ENCODE measurements at places on chromosomes 11 and 22. TPM values are rescaled to one million over a fixed set of nuclear protein-coding genes. Genes with fewer than 3 reads are reported as not detected.

DNA sequence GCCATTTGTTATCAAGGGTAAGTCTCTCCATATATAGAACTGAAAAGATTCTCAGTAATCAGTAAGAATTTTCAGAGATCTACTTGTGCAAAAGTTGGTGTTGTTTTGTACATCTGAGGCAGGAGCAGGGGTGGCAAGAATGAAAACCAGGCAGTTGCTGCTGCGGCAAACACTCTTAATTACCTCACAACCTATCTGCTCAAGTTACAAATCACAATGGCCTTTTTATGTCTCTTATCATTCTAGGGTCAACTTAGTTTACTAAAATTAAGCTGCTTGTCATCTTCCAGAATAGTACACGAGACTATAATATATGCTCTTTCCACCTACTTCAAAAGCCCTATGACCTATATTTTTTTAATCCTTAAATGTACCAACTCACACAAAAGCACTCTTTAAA lies 14.3 kb upstream of the FSHB start:
- no peak for DNase-seq

DNA sequence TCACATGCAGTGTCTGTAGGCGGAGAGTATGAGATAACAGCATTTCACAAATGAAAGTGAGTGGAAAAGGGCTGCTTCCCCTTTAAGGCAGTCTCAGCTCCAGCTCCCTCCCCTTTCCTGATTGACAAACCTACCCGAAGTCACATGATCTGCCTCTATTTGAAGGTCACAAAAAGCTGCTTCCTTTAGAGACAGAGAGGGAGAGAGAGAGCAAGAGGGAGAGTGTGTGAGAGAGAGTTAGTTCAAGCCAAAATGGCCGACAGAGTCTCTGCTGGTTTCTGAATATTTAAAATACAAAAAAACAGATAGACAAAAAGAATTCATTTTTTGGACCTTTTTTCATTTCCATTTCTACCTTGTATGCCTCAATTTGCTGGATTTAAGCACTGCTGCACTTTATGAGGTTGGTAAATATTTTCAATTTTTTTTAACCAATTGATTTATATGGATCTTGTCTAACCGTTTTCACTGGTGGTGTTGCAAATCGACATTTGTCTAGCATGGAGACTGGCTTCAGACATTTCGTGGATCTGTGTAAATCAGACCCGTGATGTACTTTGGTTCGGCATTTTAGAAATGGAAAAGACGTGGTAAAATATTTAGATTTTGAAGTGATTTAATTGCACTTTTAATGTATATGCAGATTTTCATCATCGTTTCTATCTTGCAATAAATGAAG lies at the start of gene TNRC6B:
Gene TNRC6B (plus strand): TSS at position 188 of the 679 bp plus-strand sequence. CDS start 211 bp downstream, at position 399.
- peak; percentile 93 for DNase-seq

DNA sequence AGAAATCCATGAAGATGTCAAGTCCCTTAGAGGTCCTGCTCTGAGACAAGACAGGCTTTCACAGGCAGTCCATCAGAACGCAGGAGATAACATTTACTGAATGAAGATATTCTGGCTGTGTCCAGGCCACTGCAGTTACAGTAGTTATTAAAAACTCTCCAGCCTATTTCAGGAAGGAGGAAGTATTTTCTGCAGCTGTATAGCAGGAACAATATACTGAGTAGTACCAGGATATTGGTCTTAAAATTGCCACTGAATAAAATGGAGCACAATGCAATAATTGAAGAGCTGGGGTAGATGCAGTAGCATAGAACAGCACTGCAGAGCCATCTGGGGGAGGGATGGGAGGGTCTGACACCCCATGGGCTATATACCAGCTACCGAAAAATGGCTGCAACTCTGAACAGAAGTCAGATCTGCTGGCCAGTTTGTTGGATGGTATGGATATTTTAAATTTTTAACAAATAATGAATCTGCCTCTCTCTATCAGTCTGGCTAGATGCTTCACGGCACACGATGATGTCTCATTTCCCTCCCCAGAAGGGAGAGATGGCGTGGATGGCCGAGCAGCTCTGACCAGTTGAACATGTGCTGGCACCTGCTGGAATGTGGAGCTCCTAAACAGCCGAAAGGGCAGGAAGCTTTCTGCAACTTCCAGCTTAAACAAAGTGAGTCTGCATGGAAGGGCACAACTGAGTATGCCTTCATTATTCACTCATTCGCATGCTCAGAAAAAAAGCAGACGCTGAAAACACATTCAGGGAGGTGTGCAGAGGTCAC lies 342.1 kb upstream of the SYN3 start:
- no peak for DNase-seq

The ALDH3B1 gene
- 0.81 TPM for polyA plus RNA-seq

GRCh38 chr11:28038775-28039174 lies 69.2 kb downstream of the KIF18A start:
- no peak for DNase-seq

- DNase-seq: peak; percentile 70
Observed at GRCh38 chr11:35615921-35616900, 2.0 kb upstream of the FJX1 start.

The OTOG gene
- not detected for polyA plus RNA-seq

DNA sequence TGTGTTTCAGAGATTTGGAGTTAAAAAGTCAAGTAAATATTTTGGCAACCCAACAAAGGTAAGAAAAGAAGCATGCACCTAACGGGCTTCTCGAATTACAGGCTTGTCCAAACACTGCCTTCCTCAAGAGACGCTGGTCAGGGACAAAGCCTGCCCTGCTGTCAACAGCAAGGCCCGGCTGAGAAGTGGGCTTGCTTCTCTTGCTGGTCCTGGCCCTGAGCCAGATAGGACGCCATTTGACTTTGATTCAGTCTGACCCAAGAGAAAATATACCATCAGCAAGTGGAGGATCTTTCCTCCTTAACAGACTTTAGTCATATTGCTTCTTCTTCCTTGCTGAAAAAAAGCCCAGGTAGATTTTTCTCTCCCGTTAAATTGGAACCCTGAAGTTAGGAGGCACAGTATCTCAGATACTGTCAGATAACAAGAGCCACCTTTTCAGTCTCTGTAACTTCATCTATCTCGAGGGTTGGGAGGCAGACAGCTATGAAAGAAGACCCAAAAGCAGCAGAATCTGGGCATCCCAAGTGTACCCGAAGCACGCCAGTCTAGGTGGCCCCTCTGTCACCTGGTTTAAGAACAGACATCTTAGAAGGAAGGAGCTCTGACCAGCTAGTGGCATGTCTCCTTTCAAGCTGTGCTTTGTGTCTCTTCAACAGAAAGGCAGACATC lies 57.5 kb downstream of the C22orf31 start:
- no peak for DNase-seq

The SDHAF2 gene
- polyA plus RNA-seq: 60.8 TPM

GRCh38 chr11:121105481-121106195 lies 4.6 kb downstream of the TECTA start:
- DNase-seq: no peak

DNA sequence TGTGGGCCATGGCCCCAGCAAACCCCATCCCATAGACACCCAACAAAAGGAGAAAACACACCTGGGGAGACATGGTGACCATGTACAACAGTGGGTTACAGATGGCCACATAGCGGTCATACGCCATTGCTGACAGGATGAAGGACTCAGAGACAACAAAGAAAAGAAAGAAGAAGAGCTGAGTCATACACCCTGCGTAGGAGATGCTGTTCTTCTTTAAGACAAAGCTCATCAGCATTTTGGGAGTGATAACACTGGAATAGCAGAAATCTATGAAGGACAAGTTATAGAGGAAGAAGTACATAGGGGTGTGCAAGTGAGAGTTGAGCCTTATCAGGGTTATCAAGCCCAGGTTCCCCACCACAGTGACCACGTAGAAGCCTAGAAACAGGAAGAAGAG lies 4.9 kb downstream of the OR8B8 start:
- DNase-seq: no peak

DNA sequence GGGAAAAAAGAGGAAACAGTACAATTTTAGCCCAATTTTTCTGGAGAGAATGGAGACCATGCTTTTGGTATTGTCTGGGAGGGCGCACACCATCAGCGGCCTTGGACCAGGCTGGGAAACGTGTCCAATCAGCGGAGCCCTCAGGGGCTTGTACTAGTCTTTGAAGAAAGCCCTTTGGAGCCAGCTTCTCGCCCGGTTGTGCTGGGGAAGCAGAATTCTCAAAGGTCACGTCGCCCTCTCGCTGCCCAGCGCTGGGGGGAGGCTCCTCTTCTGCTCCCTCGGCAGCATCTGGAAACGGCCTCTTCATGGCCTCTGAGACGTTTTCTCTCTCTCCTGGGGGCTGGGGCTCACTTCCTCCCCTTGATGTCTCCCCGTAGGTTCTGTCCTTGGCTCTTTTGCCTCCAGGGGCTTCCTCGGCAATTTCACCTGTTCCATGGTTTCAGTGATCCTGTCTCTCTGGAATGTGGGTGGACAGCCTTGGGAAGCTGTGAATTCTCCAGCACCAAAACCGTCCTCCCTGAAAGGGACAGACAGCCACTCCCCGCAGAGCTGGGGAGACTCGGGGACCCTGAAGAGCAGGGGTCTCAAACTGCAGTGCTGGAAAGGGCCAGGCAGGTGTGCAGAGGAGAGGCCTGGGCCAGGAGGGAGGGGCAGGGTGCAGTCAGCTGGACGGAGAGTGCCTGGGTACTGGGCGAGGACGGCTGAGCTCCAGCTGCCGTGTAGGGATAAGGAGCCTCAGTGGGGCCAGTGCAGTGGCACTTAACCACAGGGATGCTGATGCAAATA lies 80.2 kb downstream of the RPS6KA4 start:
- DNase-seq: no peak

DNA sequence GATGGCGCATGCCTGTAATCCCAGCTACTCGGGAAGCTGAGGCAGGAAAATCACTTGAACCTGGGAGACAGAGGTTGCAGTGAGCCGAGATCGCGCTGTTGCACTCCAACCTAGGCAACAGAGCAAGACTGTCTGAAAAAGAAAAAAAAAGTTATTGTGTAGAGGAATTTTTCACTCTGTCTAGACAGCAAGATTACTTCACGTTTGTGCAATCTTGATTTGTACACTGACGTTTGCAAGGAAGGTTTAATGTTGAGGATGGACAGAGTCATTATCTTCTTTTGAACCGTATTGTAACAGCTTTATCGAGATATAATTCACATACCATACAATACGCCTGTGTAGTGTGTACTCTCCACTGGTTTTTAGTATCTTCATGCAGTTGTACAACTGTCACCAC lies 3.7 kb downstream of the CTTN start:
- no peak for DNase-seq

The OR2AG2 gene
- polyA plus RNA-seq: not detected

- DNase-seq: no peak
Observed at GRCh38 chr11:3074912-3075589, 17.8 kb upstream of the CARS1 start.

DNA sequence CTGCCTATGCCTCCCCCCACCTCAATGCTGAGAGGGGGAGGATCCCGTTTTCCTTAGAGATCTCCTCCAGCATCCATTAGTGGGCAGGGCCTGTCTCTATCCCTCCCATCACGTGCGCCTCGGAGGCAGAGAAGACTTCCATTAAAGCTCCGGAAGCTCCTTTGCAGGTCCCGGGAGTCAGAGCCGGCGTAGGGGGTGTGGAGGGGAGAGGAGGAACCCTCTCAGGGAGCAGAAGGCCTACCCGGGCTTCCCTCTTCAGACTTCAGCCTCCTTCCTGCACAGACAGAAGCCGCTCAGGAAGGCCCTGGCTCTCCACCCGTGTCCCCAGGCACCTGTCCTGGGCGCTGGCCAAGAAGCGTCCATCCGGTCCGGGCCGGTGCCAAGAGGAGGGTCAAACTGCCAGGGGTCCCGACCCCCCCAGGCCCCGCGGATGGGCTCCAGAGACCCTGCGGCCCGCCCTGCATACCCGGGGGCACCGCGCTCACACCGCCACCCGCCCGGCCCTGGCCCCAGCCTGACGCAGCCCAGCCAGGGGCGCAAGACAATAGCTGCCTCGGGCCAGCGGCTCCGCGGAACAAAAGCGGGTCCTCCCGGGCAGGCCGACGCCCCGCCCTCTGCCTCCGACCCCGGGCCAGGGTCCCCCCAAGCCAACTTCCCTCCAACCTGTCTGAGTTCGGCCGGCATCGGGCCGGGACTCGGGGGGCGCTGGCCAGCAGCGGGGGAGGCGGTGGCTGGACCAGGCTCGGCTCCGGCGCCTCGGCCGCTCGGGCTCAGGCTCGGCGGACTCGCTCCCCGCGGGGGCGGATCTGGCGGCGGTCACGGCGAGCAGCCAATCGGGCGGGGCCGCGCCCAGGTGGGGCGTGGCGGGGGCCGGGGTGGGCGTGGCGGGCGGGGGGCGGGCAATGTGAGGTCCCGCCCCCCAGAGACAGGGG lies 29.9 kb downstream of the ARVCF start:
- peak; percentile 78 for DNase-seq

DNA sequence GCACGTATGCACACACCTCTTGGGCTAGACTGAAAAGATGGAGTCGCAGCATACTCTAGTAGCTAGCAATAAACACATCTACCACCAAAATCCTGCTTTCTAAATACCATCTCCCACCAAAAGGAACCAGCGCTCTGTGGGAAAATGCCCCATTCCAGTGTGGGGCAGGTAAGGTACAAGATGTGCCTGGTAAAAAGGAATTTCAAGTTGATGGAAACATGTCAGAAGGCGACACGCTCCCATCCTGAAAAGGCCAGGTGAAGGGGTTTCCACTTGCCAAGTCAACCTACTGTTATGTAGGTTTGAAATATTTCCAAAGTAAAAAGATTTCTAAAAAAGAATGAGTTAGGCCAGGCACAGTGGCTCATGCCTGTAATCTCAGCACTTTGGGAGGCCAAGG lies 8.8 kb downstream of the DGCR2 start:
- DNase-seq: no peak

The PTDSS2 gene
- 15.4 TPM for polyA plus RNA-seq

GRCh38 chr11:9594267-9595046 lies 21.0 kb downstream of the WEE1 start:
- DNase-seq: no peak

DNA sequence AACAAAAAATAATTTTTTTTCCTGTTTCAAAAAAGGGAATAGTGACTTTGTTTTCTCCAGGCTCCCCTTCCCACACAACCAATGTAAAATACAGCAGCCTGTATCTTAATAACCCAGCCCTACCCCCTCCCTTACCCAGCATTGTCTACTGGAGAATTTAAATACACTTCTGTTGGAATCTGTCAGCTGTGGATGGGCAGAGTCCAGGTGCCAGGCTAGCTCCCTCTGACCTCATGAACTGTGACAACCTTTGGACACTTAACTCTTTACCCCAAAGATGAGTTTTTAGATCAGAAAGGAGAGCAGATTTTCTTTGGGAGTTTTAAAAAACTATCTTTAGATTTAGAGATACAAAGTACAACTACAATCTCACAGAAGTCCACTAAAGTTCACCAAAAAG lies 42.9 kb downstream of the DDX6 start:
- no peak for DNase-seq

- no peak for DNase-seq
Observed at GRCh38 chr11:117584056-117584830, 212.8 kb downstream of the DSCAML1 start.

DNA sequence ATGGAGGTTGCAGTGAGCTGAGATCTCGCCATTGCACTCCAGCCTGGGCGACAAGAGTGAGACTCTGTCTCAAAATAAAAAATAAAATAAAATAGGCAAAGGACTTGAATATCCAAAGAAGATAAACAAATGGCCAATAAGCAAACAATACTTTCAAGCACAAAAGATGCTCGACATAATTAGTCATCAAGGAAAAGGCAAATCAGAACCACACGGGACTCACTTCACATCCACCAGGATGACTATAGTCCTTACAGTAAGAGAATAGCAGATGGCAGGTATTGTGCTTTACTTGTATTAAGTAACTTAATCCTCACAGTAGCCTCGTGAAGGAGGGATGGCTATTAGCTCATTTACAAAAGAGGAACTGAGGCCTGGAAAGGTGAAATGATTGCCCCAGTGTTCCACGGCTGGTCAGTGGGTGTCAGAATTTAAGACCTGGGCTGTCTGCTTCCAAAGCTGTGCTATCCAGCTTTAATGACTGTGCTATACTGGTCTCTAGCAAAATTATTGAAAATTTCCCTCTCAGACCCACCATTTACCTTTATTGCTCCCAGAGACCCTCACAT lies 40.2 kb upstream of the RBFOX2 start:
- DNase-seq: no peak

The OVOL1 gene
- 0.66 TPM for polyA plus RNA-seq

All from B cell (primary cell).